Trophoblast cell (in vitro differentiated cells and primary cell): ENCODE measurements at places on chromosomes 13 and 19.
A peak's percentile ranks its signal among the peaks of the same experiment; 100 is the strongest.

DNA sequence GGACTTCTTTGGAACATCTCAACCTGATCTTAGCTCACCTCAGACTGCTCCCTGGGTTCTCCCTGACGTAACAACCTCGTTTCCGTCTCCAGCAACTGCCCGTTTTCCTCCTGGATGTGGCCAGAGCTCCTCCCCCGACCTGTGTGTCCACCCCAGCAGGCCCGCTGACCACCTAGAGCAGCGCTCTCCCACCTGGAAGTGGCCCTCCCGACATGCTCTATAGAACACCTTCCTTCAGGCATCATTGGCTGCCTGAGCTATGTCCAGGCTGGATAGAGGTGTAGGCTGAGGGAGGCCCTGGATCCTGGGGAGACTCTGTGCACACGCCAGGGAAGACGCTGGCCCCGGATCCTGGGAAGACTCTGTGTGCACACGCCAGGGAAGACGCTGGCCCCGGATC, 81.3 kb downstream of the TEX29 start:
- peaks cover 3% of the 10 kb centered on the region for H3K27me3 ChIP-seq
- no peaks in the 10 kb centered on the region for H3K4me1 ChIP-seq
- DNase-seq: no peak
- no peak overlapping the region for H3K4me3 ChIP-seq
- no peaks in the 10 kb centered on the region for H3K36me3 ChIP-seq

DNA sequence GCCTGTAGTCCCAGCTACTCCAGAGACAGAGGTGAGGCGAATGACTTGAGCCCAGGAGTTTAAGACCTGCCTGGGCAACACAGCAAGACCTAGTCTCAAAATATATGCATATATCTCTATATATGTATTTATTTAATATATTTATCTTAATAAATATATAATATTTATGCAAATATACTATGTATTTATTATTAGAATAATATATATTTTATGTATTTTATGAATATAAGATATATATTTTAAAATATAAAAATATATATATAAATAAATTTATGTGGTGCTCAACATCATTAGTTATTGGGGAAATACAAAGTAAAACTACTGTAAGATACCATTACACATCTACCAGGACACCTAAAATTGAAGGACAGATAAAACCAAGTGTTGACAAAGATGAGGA, 58.1 kb upstream of the IPO5 start:
- no peak for DNase-seq
- H3K4me1 ChIP-seq: no peaks in the 10 kb centered on the region
- no peaks in the 10 kb centered on the region for H3K36me3 ChIP-seq
- H3K27ac ChIP-seq: no peak overlapping the region
- H3K4me3 ChIP-seq: no peak overlapping the region
- H3K27me3 ChIP-seq: no peaks in the 10 kb centered on the region

GRCh38 chr13:112177450-112178288, 110.7 kb downstream of the SOX1 start:
- no peaks in the 10 kb centered on the region for H3K36me3 ChIP-seq
- H3K4me3 ChIP-seq: no peak overlapping the region
- no peaks in the 10 kb centered on the region for H3K27me3 ChIP-seq
- H3K27ac ChIP-seq: no peak overlapping the region

GRCh38 chr19:17751103-17751911, at the start of gene FCHO1:
Gene FCHO1 (plus strand): TSS chr19:17751477. CDS start chr19:17755165, 3,688 bp downstream.
- H3K27me3 ChIP-seq: no peaks in the 10 kb centered on the region
- no peaks in the 10 kb centered on the region for H3K36me3 ChIP-seq
- H3K4me3 ChIP-seq: no peak within 1 kb of the TSS
- DNase-seq: no peak
- peaks cover 6% of the 10 kb centered on the region for H3K4me1 ChIP-seq

DNA sequence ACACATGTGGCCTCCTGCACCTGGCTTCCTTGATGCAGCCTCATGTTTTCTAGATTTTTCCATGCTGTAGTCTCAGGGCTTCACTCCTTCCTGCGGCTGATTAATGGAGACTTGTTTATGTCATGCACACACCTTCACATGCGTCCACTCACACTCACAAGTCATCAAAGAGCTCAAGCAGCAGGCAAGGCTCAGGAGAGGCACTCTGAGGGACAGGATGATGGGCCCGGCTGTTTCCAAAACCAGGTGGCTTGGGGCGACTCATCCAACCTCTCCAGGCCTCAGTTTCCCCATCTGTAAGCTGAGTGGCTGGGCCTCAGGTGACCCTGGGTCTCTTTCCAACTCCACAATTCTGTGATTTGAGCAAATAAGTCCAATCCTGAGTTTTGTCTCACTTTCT, 36.9 kb downstream of the RASA3 start:
- H3K27ac ChIP-seq: no peak overlapping the region
- H3K36me3 ChIP-seq: peaks cover under 1% of the 10 kb centered on the region
- no peak overlapping the region for H3K4me3 ChIP-seq

DNA sequence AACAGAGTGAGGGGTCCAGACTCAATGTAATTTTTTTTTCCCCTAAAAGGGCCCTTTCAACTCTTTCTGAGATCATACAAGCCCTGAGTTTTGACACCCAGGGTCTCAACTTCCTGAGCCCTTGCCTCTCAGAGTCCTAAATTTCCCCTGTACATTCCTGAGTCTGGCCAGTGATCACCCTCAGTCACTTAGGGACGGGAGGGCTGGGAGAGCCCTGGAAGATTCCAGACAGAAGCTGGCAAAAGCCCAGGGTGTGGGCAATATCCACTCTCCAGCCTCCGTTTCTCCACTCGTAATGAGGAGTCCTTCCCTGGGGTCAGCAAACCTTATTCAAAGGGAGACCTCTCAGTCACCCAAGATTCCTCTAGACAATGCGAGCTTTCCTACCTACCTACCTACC, 1.6 kb downstream of the PPP1R13L start:
- H3K36me3 ChIP-seq: peaks cover 10% of the 10 kb centered on the region
- H3K4me1 ChIP-seq: peaks cover 26% of the 10 kb centered on the region
- H3K27me3 ChIP-seq: no peaks in the 10 kb centered on the region
- peak overlapping the region; percentile 52 for H3K27ac ChIP-seq
- peak; percentile 12 for DNase-seq
